ENCODE measurements at places on chromosomes 4 and X. TPM values are rescaled to one million over a fixed set of nuclear protein-coding genes. Genes with fewer than 3 reads are reported as not detected.

FAM47E gene
- total RNA-seq, result 6.0 TPM

TREX2 gene
- 1.1 TPM for total RNA-seq

IL3RA gene
- 23.5 TPM for total RNA-seq

RNF150 gene
- total RNA-seq, result 8.6 TPM

TCEAL3 gene
- total RNA-seq, result 17.1 TPM

PPM1K gene
- total RNA-seq, result 17.7 TPM

OCIAD1 gene
- 91.6 TPM for total RNA-seq

DSPP gene
- not detected for total RNA-seq

FAM156A gene
- 22.7 TPM for total RNA-seq

UNC5C gene
- 0.57 TPM for total RNA-seq

NLRP2B gene
- not detected for total RNA-seq

PPARGC1A gene
- 4.2 TPM for total RNA-seq

COL25A1 gene
- 12.9 TPM for total RNA-seq

CCSER1 gene
- total RNA-seq, result 16.1 TPM

MAOB gene
- total RNA-seq, result 143 TPM

ETNPPL gene
- total RNA-seq, result not detected

TRO gene
- total RNA-seq, result 6.6 TPM

GPR50 gene
- not detected for total RNA-seq

RHOXF1 gene
- total RNA-seq, result 1.1 TPM

TRIM60 gene
- not detected for total RNA-seq

MAP7D2 gene
- total RNA-seq, result 0.44 TPM

ABCG2 gene
- 12.4 TPM for total RNA-seq

JCHAIN gene
- total RNA-seq, result not detected

AMER1 gene
- 2.5 TPM for total RNA-seq

GIMD1 gene
- not detected for total RNA-seq

WWC2 gene
- total RNA-seq, result 37.3 TPM

MAGEA1 gene
- total RNA-seq, result not detected

CFAP99 gene
- total RNA-seq, result not detected

TCEAL9 gene
- total RNA-seq, result 38.8 TPM

PLAC8 gene
- 3.9 TPM for total RNA-seq

HERC5 gene
- total RNA-seq, result 7.7 TPM

MAGEC1 gene
- total RNA-seq, result not detected

FGFR3 gene
- not detected for total RNA-seq

NOX1 gene
- total RNA-seq, result not detected

PABPC5 gene
- 4.2 TPM for total RNA-seq

NHSL2 gene
- total RNA-seq, result 12.2 TPM

FGFBP2 gene
- 75.7 TPM for total RNA-seq

ELF4 gene
- 14.8 TPM for total RNA-seq
